Activated B cell treated with CpG ODN at 0.5 μM for 24 hours (primary cell): ENCODE measurements at places on chromosomes 16 and 17.

GRCh38 chr16:24571096-24571495 is 31.7 kb downstream of the RBBP6 start:
- no peak overlapping the region for H3K27ac ChIP-seq
- H3K27me3 ChIP-seq: no peaks in the 10 kb centered on the region
- H3K36me3 ChIP-seq: peaks cover 61% of the 10 kb centered on the region
- no peaks in the 10 kb centered on the region for H3K4me1 ChIP-seq
- DNase-seq: no peak
- no peak overlapping the region for H3K4me3 ChIP-seq

- peak; percentile 57 for DNase-seq
- no peaks in the 10 kb centered on the region for H3K4me1 ChIP-seq
- no peak overlapping the region for H3K4me3 ChIP-seq
- peaks cover 70% of the 10 kb centered on the region for H3K36me3 ChIP-seq
Measured at GRCh38 chr17:57114085-57114673, 29.1 kb downstream of the AKAP1 start.

DNA sequence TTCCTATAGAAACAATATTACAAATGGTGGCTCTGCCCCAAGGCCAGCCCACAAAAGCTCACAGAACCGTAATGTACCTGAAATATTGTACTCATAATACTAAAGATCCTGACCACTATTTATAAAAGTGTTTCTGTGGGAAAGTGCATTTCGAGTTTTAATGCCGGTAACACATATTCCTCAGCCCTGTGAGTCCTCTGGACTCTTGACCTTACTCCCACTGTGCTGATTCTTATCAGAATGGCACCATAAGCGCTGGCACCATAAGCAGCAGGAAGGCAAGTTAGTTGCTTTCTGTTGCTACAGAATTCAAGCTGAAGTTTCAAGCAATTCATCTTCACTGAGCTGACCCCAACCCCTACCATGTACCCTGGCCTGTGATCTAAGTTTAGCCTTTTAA is 36.4 kb upstream of the MED13 start:
- DNase-seq: no peak

DNA sequence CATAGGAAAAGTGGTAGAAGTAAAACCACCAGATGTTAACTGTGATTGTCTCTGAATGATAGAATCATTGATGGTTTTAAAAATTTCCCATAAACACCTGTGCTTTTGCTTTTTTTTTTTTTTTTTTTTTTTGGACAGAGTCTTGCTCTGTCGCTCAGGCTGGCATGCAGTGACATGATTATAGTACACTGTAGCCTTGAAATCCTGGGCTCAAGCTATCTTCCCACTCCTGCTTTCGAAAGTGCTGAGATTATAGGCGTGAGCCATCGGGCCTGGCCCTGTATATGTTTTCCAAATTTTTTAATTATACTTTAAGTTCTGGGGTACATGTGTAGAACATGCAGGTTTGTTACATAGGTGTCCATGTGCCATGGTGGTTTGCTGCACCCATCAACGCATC is 80.5 kb downstream of the NF1 start:
- peaks cover 2% of the 10 kb centered on the region for H3K36me3 ChIP-seq
- H3K4me1 ChIP-seq: no peaks in the 10 kb centered on the region
- no peak overlapping the region for H3K4me3 ChIP-seq
- no peaks in the 10 kb centered on the region for H3K27me3 ChIP-seq

DNA sequence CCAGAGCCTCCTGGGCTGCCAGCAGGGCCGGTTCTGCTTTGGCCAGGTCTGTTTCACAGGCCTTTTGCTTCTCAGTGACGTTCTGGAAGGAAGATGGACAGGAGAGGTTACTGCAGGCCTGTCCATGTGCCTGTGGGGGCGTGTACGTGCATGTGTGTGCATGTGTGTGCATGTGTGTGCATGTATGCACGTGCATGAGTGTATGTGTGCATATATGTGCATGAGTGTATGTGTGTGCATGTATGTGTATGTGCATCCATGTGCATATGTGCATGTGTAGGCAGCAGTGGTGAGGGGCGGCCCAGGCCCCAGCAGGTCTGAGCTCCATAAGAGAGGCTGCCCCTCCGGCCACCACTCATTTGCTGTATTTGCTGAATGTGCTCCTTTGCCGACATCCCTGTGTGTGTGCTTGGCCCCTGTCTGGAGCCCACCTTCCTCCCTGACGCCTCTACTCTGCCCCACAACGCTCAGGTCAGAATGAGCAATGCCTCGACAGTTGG is 81.8 kb downstream of the PGS1 start:
- no peak overlapping the region for H3K4me3 ChIP-seq
- H3K36me3 ChIP-seq: no peaks in the 10 kb centered on the region
- no peak for DNase-seq
- peaks cover 1% of the 10 kb centered on the region for H3K27me3 ChIP-seq
- no peaks in the 10 kb centered on the region for H3K4me1 ChIP-seq

DNA sequence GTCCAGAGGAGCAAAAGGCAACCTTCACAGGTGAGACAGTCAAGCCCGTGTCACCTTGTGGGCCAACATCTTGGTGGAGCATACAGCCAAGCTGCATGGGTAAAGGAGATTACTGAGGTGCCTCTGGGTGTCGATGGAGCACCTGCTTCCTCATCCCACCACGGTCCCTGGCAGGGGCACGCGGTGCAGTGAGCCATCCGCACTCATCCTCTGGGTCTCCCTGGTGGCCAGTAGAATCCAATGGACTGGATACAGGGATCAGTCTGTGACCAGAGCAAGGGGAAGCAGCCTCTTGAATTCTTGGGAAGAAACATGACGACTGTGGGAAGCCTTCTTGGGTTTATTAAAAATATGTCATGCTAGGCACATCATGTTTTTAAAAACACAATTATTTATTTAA is 4.8 kb upstream of the WSCD1 start:
- H3K27me3 ChIP-seq: peaks cover 50% of the 10 kb centered on the region
- no peaks in the 10 kb centered on the region for H3K36me3 ChIP-seq
- H3K27ac ChIP-seq: no peak overlapping the region

- H3K4me3 ChIP-seq: no peak overlapping the region
- no peak for DNase-seq
- H3K27ac ChIP-seq: no peak overlapping the region
- no peaks in the 10 kb centered on the region for H3K4me1 ChIP-seq
- no peaks in the 10 kb centered on the region for H3K36me3 ChIP-seq
Measured at GRCh38 chr16:1007284-1007850, 25.8 kb downstream of the SOX8 start.
